ENCODE measurements at places on chromosomes 7 and 10. TPM values are rescaled to one million over a fixed set of nuclear protein-coding genes. Genes with fewer than 3 reads are reported as not detected.

Gene CUBN
- polyA plus RNA-seq: 3.5 TPM

Gene CHST15
- polyA plus RNA-seq: 37.2 TPM

Gene GNAT3
- polyA plus RNA-seq: not detected

Gene SYT15
- polyA plus RNA-seq: 4.6 TPM

Gene AGAP6
- 7.3 TPM for polyA plus RNA-seq

Gene ADAMTS14
- polyA plus RNA-seq: 0.41 TPM

Gene FXYD4
- not detected for polyA plus RNA-seq

Gene NRBF2
- polyA plus RNA-seq: 11.7 TPM

Gene MBLAC1
- polyA plus RNA-seq: 3.4 TPM

Gene TMEM254
- polyA plus RNA-seq: 11.8 TPM

Gene GIMAP6
- polyA plus RNA-seq: 38.1 TPM

Gene SPDYE16
- 0.15 TPM for polyA plus RNA-seq

Gene CELF2
- polyA plus RNA-seq: 45.7 TPM

Gene AGBL3
- 2.9 TPM for polyA plus RNA-seq

Gene CALCR
- 0.25 TPM for polyA plus RNA-seq

Gene ASB4
- polyA plus RNA-seq: 0.15 TPM

Gene POU6F2
- polyA plus RNA-seq: 0.33 TPM

Gene ASB15
- not detected for polyA plus RNA-seq

Gene IQUB
- 0.70 TPM for polyA plus RNA-seq

Gene GNGT1
- 0.42 TPM for polyA plus RNA-seq

Gene KNDC1
- 5.6 TPM for polyA plus RNA-seq

Gene WNT8B
- 0.06 TPM for polyA plus RNA-seq

Gene OR2A12
- not detected for polyA plus RNA-seq

Gene SRGN
- polyA plus RNA-seq: 67.3 TPM

Gene SCIN
- 2.5 TPM for polyA plus RNA-seq

Gene TPST1
- polyA plus RNA-seq: 42.6 TPM

Gene ZNF25
- polyA plus RNA-seq: 10.9 TPM

Gene GFRA1
- polyA plus RNA-seq: 14.1 TPM

Gene GPR141
- 1.2 TPM for polyA plus RNA-seq

Gene SPAG6
- polyA plus RNA-seq: 0.23 TPM

Gene SP8
- polyA plus RNA-seq: not detected

Gene MLXIPL
- 0.71 TPM for polyA plus RNA-seq

Gene ASB10
- polyA plus RNA-seq: not detected

Gene IGFBP1
- polyA plus RNA-seq: 5.4 TPM

Gene CEP55
- 1.3 TPM for polyA plus RNA-seq

Gene NEURL1
- 0.28 TPM for polyA plus RNA-seq

Gene EBLN1
- not detected for polyA plus RNA-seq

Gene CALHM3
- not detected for polyA plus RNA-seq

Gene SPDYE2B
- not detected for polyA plus RNA-seq

Gene BAMBI
- 62.3 TPM for polyA plus RNA-seq
